ENCODE measurements at places on chromosomes 4 and X. TPM values are rescaled to one million over a fixed set of nuclear protein-coding genes. Genes with fewer than 3 reads are reported as not detected.

SPANXN4 gene
- not detected for total RNA-seq

AVPR2 gene
- total RNA-seq = not detected

MAOB gene
- total RNA-seq = not detected

DNA sequence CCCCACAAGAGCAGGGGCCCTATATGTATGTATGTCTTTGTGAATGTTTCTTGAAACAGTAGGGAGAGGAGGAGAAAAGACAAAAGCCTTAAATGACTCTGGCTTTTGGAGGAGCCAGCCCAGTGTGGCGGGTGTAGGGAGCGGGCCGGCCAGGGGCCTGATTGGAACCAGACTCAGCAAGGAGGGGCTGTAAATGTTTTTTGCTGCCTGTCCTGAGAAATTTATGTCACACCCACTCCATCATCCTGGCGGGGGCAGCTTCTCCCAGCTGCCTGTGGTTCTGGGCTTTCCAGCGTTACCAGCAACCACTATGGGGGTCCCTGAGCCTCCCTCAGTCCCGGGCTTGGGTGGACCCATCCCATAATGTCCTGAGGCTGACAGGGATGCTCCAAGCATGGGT, 130.8 kb downstream of the PJA1 start:
- no peak for DNase-seq

- no peak for DNase-seq
These were observed 286.9 kb downstream of the PACRGL start for GRCh38 chr4:20987191-20987590.

GRCh38 chr4:1242506-1243450, 6.2 kb downstream of the CTBP1 start:
- DNase-seq = no peak
